ENCODE measurements at places on chromosomes 1 and 21.
A peak's percentile ranks its signal among the peaks of the same experiment; 100 is the strongest.

- no peak for DNase-seq
Measured at GRCh38 chr1:57623039-57623790, 199.4 kb upstream of the DAB1 start.

- no peak for DNase-seq
Measured at GRCh38 chr1:153087652-153088051, 6.7 kb downstream of the SPRR2E start.

- peak; percentile 97 for DNase-seq
Measured at GRCh38 chr1:15617173-15618076, at the start of gene DDI2. TSS of gene DDI2 (plus strand) at chr1:15617458. CDS start at chr1:15617671, 213 bp downstream.

DNA sequence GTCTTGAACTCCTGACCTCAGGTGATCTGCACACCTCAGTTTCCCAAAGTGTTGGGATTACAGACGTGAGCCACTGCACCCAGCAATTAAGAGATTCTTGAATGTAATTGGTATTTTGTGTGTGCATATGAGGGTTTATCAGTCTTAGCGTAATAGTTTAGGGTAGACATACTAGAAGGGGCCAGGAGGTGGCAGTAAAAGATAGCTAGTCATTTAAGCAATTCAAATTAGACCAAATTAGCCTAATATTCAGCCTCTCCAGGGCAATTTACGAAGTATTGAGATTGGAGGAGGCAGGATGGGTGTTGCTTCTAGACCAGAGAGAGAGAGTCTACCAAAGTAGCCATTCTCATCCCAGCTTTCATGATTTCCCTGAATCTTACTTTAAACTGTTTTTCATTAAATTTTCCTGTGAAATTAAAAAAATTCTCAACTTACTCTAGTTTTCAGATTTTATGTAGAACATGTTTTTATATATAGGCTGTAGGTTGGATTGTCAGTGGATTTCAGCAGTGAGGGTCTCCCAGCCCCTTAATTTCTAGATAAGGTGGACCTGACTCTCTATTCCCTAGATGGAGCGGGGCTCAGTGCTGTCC, 119.7 kb downstream of the HHAT start:
- no peak for DNase-seq

DNA sequence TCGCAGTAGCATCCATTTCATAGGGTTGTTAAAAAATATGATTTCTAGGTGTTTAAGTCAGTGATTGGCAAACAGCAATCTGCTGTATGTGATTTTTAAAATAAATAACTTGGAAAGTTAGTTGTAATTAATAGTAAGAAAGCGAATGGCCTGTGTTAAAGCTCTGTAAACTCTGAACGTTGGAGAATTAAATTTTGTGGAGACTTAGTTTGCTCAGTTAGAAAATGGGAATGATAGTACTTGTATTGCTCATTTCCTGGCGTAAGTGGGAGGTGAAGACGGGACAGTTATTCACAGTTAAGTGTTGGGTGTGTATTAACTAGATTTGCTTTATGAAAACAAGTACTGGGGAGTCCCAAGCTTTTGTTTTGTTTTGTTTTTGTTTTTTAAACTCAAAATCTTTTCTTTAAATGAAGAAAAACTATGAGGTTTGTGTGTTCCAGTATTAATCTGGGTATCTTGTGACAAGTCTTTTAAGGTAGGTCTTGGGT, 995 bp downstream of the CACYBP start:
- no peak for DNase-seq

DNA sequence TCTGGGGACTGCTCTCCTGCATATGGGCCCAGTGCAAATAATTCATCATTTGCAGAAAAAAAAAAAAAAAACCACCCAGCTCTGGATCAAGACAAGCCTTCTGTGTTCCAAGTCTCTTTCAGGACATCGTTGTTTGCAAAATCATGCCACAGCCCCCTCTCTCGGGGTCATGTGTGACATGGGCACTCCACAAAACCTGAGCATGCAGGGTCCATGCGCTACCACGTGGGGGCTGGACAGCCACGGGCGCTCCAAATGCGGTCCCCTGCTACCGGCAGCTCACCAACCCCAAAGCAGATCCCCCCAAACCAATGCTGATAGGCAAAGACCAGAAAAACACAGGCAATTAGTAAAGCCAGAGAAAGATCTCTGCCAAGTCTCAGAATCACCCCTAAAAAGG, 17.6 kb downstream of the NPHP4 start:
- DNase-seq = no peak

DNA sequence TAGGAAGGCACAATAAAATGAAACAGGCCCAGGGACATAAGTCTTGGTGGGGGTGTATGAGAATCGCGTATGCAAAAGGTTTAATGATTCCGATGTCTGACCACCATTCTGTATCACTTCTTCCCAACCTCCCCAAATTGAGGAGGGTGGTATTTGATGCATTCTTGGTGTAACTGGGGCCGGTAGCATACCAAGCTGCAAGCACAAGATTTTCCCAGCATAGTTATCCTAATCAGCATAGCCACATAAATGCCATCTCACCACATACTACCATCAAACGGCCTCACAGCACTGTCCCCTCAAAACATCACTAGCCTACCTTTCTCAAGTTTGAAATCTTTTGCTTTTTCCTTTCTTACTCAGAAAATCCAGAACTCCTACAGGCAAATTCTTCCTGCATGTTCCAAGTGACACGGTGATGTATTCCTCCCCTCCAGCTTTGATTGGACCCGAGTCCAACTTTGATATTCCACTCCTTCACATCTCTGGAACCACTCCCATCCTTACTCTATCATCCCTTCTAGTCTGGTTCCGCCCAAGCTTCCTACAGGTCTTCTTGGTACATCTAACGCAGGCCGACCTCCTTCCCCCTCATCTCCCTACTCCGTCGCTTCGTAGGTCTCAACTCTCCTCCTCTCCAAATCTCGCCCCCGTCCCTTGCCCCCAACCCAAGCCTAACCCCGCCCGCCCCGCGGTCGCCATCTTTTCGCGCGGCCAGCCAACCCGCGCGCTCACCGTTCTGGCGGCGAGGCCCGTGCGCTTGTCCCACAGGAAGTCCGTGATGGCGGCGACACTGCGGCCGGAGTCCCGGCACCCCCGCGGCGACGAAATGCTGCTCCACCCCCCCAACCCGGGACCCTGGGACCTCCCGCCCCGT, 600 bp downstream of the CLK2 start:
- DNase-seq = no peak

- no peak for DNase-seq
Measured at GRCh38 chr1:68232289-68233148, at the start of gene WLS. TSS of gene WLS (minus strand) at chr1:68232523. CDS start at chr1:68232299, 224 bp downstream.

DNA sequence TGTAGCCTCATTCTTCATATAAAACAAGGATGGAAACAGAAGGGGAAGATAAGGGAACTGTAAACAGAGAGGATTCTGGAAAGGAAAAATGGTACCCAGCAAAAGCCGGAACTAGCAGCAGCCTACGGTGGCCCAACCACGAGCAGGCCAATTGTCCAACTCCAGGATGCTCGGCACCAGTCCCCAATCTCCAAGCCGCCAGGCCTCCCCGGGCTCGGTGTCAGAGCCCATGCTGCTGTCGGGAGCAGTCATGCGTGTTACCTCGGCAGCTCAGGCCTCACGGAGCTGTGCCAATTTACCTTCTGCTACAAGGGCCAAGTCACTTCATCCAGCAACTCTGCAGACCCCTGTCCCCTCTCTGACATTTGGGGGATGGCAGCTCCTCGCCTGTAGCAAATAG, 130.8 kb downstream of the ZBTB18 start:
- no peak for DNase-seq
